Natural killer cell treated with Interleukin-12 subunit alpha and Interleukin-12 subunit beta and Interleukin-15 and Interleukin-18, amount 100 ng/mL, for 72 hours (primary cell): ENCODE measurements at places on chromosomes 1 and 21.

GRCh38 chr1:74681001-74681400, 7.4 kb upstream of the ERICH3 start:
- no peak for DNase-seq

- no peak for DNase-seq
These were observed 14.3 kb downstream of the PTAFR start for GRCh38 chr1:28162151-28162550.

- peak; percentile 84 for DNase-seq
These were observed 838 bp downstream of the CCDC28B start for GRCh38 chr1:32201011-32201855.

GRCh38 chr1:167198518-167199133, 22.1 kb upstream of the POU2F1 start:
- no peak for DNase-seq

DNA sequence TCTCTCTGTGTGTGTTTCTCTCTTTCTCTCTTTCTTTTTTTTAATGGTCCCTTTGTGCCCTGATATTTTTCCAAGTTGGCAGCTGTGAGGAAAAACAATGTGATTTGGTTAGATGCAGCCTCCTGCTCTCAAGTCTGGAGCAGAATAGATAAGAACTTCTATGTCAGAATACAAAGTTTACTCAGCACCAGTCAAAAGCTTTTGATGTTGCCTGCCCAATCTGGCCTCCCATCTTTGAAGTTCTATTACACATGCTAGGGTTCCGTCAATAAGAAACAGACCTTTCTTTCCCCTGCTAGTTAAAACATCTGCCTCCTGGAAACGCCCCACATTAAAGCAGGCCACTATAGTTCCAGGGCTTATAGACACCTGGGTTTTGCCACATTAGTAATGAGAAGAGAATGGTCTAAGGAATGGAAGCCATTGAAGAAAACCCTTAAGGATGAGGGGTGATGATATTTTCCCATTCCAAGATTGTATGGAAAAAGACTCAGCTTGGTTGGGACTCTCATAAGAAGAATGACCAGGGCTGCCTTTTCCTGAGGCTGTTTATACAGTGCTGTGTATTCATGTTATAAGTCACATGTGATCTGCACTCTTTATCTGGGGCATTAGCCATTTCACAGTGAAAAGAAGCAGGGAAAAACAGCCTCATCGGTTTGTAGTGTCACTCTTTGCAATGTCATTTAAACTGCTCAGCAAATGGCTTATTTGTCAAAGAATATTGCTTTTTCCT, 414.7 kb upstream of the PROX1 start:
- DNase-seq, result no peak

- DNase-seq, result no peak
These were observed 185.2 kb downstream of the C1orf94 start for GRCh38 chr1:34361781-34362357.

DNA sequence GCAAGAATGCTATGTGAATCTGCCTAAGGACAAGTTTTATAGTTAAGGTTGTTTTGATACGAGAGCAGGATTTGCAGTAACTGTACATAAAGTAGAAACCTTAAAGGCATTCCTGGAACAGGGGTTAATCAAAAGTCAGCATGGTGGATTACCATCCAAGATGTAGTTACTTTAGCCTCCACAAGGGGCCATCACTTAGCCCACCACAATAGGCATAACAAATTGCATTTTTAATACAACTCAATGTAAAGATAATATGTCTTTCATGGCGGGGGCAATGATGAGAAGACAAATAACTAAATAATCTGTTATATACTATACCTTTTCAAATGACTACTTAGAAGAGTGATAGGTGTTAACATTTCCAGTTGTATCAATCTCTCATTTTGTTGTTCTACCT, 611.2 kb upstream of the ADGRL4 start:
- DNase-seq, result no peak

- DNase-seq, result no peak
These were observed 953.2 kb downstream of the BRINP3 start for GRCh38 chr1:189524501-189524900.

- no peak for DNase-seq
These were observed 11.1 kb downstream of the CYP2J2 start for GRCh38 chr1:59915516-59915915.
